Stimulated activated CD4-positive, alpha-beta T cell treated with anti-CD3 and anti-CD28 coated beads, Interleukin-15, amount 100 ng/mL, for 24 hours (primary cell): ENCODE measurements at places on chromosomes 1 and 21.
A peak's percentile ranks its signal among the peaks of the same experiment; 100 is the strongest.

- no peak for DNase-seq
These were observed 283.1 kb downstream of the LMX1A start for GRCh38 chr1:165073185-165074007.

DNA sequence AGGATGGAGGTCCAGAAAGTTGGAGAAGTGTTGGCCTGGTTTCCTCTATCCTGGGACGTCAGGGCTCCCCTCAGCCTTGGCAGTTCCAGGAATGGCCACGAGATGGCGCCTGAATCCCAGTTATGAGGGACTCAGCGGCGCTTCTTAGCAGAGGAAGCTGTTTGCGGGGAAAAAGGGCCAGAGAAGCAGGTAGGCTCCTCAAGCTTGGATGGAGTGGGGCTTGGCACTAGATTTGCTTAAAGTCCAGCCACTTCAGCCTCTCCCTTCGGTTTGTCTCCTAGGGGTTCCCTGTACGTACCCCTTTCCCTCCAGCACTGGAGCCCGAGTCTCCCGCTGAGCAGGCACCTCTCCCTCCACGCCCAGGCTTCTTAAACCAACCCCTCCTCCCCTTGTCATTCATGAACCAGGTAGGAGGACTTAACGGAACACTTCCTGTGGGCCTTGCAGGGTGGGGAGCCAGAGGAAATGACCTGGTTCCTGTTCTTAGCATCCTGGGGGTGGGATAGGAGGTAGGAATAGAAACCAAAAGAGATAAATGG lies 32.0 kb upstream of the TENT5B start:
- DNase-seq, result peak; percentile 92

GRCh38 chr1:93758842-93759515 lies 77.3 kb upstream of the BCAR3 start:
- peak; percentile 20 for DNase-seq

DNA sequence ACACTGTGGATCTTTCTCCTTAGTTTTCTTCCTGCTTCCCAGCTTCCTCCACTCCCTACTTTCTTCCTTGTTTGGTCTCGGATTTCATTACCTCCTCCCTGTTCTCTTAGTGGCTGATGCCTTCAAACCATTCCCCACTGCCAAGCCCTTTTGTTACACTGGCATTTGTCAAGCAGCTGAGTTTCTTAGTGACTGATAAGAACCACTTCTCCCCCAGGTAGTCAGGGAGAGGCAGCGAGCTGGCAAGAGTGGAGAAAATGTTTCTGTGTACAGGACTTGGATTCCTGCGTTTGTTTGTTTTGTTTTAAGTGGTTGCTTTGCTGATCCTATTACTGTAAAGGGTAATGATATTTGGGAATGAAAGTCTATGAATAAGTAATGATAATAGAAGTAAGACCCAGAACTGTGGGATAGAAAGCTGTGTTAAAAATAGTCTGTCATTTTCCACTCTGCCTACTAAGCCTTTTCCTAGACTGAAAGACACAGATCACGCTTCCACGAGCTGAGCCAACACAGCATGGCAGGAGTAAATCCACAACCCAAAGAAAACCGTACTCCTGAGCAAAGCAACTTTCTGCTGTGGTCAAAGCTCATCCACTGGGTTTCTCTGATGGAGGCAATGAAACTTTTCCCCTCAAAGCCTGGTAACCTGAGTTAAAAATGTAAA lies 10.1 kb upstream of the SERTAD4 start:
- DNase-seq, result no peak

- no peak for DNase-seq
These were observed 5.9 kb downstream of the CEP85 start for GRCh38 chr1:26239936-26240335.

- DNase-seq, result no peak
These were observed 209.9 kb downstream of the SDCCAG8 start for GRCh38 chr1:243465738-243466137.

- no peak for DNase-seq
These were observed 28.5 kb upstream of the PDE9A start for GRCh38 chr21:42624936-42625335.

GRCh38 chr1:224498574-224499170 lies 64.1 kb upstream of the WDR26 start:
- DNase-seq, result peak; percentile 33

- no peak for DNase-seq
These were observed 125.4 kb downstream of the FOXD2 start for GRCh38 chr1:47563201-47563600.

- no peak for DNase-seq
These were observed 471.4 kb downstream of the PTBP2 start for GRCh38 chr1:97192872-97193572.

DNA sequence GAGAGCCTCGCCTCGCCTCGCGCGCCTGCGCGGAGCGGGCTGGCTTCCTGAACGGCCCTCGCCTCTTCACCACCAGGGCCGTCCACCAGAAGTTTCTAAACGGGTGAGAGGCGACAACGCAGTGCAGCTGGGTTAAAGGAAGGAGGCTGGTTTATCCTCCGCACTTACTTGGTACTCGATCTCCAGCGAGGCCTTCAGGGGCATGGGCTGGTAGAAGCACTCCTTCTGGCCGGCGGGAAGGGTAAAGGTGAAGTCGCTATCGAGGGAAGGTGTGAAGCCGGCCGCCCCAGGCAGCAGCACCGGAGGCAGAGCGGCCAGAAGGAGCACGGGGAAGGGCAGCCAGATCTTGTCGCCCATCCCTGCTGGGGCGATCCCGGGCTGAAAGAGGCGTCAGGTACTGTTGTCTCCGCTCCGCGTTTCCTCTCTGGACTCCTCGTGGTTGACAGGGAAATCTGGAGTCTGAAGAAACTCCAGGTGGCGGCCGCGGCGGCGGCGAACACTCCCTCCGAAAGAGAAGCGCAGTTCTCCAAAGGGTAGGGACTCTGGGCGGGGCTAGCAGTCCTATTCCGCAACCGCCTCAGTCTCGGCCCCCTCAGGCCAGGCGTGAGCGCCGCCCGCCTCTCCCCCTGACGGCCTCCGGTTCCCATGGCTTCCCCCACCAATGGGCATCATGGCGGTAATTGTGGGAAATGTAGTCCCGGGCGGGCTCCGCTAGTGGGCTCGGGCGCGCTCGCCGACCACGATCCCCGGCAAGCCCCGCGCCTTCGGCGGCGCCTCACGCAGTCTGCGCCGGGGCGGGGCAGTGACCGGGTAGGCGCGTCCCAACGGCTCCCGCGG lies at the start of gene TMED5:
TMED5 (minus strand) TSS at position 528 of the 837 bp plus-strand sequence; CDS start at position 357, 171 bp downstream.
- DNase-seq, result peak; percentile 97

DNA sequence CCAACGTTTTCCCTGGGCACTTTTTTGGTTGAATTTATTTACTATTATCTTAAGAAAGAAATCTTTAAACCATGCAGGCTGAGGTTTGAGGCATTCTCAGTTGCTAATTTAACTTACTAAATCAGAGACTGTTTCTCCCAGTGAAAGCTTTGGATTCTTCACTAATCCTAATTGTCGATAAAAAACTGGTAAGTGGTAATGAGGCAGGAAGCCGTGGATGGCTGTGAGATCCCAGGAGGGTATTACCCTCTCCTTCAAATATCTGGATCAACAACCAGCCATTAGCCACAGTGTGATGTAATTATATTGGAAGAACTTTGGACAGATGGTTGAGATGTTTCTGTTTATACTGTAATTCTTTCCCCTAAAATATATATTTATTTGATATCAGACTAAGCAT lies 485.0 kb downstream of the DISC1 start:
- no peak for DNase-seq

DNA sequence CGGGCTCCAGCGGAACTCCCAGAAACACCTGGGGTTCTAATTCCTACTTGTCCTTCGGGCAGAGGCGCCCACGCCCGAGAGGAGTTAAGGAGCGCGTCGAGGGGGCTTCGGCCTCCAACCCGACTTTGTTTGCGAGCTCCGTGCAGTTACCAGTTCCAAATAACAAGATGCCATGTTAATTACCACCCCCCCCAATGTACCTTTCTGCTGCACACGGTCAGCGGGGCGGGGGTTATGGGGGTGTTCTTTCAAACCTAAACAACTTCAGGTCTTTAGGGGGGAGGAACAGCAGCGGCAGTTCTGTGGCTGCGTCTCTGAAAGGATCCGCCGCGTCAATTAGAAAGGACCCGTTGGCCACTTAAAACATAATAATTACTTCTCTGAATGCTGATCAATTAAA lies 114.8 kb downstream of the PRDM16 start:
- no peak for DNase-seq

GRCh38 chr1:244010191-244010590 lies 40.9 kb upstream of the ZBTB18 start:
- DNase-seq, result peak; percentile 67

GRCh38 chr1:63987014-63987627 lies 213.3 kb downstream of the ROR1 start:
- no peak for DNase-seq

- no peak for DNase-seq
These were observed 27.8 kb upstream of the ZNF281 start for GRCh38 chr1:200437556-200438203.

- DNase-seq, result no peak
These were observed 118.4 kb upstream of the CHRM3 start for GRCh38 chr1:239268007-239268406.

DNA sequence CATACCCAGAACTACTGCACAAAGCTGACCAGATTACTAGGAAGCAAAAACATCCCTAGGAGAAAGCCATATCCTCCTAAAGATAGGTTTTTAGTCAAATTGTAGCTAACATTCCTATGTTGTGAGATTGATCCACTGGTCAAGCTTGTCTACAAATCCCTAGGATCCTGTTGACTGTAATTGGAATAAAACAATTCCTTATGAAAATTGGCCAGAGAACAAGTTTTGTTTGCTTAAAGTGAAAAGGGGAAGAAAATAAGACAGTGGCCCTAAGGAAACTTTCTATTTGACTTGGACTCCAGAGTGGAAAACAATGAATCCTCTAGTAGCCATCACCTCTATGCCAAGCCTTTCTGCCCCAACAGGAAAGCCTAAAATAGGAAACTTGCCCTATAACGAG lies 645.2 kb upstream of the USP24 start:
- DNase-seq, result no peak

- no peak for DNase-seq
These were observed 7.2 kb upstream of the PIGC start for GRCh38 chr1:172451002-172451443.

DNA sequence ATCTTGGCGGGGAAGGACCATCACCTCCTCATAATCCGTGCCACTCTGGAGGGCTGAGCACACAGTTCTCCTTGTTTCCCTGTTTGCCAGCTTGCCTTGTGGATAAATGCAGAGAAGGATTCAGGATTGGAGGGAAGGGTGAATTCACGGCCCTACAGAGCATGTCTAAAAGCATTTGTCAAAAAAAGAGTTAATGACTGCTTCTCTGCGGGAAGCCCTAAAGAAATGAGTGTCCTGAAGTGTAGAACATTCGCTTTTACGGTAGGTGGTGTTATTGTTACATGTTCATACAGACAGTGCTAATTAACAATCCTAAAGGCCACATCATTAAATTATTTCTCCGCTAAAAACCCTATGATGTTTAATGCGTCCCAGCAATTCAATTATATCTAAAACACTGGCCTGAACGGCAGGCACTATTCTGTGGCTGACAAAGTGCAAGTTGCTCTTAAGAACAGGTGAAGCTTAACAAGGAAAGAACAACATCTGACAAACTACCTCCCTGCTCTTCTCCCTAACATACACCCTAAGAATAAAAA lies 112.3 kb upstream of the NFIA start:
- no peak for DNase-seq

GRCh38 chr21:25760677-25761076 lies 25.9 kb downstream of the GABPA start:
- DNase-seq, result no peak

GRCh38 chr1:165172666-165173065 lies 183.8 kb downstream of the LMX1A start:
- no peak for DNase-seq

GRCh38 chr1:119987112-119987511 lies 82.3 kb downstream of the NOTCH2 start:
- no peak for DNase-seq

- DNase-seq, result no peak
These were observed 32.3 kb upstream of the ZNF648 start for GRCh38 chr1:182093781-182094180.

DNA sequence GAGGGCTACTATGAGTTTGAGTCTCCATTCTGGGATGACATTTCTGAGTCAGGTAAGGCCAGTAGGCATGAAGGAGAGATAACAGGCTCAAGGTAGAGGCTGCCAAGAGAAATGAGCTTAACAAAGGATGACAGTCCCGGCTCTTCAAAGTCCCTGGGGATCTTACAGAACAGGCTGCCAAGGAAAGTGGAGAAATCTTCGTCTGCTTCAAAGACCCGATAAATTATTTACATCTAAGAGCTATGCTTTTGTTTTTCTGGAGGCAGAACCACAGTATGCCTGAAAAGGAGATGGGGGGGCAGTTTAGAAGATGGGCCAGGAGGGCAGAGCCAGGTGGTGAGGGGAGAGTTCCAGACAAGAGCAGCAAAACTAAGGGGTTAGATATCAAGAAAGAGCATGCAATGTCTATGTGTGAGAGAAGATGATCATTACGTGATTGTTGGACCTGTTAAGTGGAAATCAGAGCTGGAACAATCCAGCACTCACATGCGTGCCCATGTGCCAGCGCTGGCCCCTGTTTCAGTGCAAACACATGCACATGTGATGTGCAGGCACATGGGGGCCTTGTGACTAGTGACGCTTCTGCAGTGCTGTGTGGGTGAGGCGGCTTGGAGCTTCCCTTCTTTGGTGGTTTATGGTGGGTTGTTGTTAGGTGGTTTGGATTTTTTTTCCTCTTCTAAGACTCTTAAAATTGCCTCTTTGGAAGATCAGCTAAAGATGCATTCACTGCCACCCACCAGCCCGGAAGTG lies 25.7 kb downstream of the CAMK1G start:
- no peak for DNase-seq

- DNase-seq, result no peak
These were observed 59.3 kb upstream of the PTGS2 start for GRCh38 chr1:186739515-186739914.

- DNase-seq, result peak; percentile 22
These were observed 33.5 kb upstream of the ABCD3 start for GRCh38 chr1:94384485-94385265.

GRCh38 chr1:48233666-48234485 lies 11.4 kb downstream of the SLC5A9 start:
- no peak for DNase-seq
